ENCODE measurements at places on chromosomes 5 and 9.
A peak's percentile ranks its signal among the peaks of the same experiment; 100 is the strongest.

- DNase-seq = no peak
Observed at GRCh38 chr5:76084496-76085242, 1.5 kb downstream of the SV2C start.

GRCh38 chr9:33510262-33511183 lies 13.5 kb upstream of the ANKRD18B start:
- peak; percentile 21 for DNase-seq

- no peak for DNase-seq
Observed at GRCh38 chr5:67401172-67401571, 204.6 kb upstream of the CD180 start.

DNA sequence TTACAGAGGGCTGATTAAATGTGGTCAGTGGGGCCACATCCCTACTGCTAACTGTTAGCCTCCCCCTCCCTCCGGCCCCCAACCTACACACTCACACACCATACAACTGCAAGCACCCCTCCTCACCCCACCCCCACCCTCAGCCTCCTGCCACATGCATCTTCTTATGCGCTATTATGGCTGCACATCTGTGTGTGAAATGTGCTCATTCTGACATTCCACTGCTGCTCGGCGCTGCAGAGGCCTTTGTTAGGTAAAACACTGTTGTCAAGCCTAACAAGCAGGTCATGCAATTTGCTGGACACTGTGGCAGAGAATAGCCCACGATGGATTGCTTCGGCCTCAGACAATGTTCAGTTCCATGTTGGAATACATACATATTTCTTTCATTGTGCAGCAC lies 173.6 kb downstream of the NR2F1-AS1 start:
- DNase-seq = no peak

DNA sequence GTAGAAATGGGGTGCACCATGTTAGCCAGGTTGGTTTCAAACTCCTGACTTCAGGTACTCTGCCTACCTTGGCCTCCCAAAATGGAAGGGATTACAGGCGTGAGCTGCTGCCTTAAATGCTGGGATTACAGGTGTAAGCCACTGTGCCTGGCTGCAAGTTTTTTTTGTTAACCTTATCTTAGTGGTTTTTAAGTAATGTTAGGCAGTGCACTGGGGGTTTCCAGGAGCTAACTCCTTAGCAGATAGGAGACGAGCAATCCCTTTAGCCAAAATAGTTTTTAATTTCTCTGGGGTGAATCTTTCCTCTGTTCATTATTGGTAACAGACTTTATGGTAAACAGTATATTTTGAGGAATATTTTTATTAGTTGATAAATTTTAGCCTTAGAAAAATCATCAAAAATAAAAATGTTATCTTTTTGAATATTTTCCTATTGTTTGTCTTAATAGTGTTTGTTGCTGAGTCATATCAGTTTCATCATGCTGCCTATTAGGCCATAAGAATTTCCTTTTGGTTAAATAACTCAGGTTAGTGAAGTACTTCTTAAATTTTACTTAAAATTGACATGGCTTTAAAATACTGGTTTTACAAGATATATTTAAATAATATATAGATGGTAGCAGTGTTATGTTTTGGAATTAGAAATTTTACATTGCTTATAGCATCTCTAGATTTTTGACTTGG lies 37.9 kb downstream of the LMNB1 start:
- no peak for DNase-seq

DNA sequence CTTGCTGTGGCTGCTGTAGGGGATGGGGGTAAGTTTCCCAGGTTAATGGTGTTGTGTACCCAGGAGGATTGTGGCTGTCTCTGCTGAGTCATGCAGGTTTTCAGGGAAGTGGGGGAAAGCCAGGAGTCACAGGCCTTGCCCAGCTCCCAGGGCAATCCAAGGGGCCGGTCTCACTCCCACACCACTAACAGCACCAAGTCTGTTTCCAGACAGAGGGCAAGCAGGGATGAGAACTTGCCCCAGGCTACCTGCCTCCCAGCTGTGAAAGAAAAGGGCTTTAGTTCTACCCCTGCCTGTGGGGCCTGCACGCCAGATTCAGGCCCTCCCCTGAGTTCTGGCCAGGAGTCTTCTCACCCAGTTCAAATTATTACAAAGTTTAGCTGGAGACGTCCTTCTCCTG lies 579.8 kb upstream of the ST8SIA4 start:
- DNase-seq = no peak

DNA sequence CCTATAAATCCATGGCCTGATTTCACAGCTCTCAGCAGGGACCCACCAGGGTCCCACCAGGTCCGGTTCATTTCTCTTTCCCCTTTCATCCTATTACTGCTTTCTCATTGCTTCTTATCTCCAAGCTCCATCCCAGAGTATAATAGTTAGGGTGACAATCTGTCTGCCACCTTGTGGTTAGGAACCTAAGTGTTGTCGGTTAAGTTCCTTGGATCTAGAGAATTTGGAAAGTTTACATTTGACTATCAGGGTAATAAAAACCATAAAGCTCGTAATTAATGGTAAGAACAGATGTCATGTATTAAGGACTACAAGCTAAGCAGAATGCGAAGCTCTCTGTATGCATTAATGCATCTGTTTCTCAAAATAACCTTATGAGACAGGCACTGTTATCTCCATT lies 259.1 kb downstream of the SH3GL2 start:
- DNase-seq = no peak

- peak; percentile 14 for DNase-seq
Observed at GRCh38 chr9:129208207-129209032, 30.4 kb upstream of the IER5L start.

DNA sequence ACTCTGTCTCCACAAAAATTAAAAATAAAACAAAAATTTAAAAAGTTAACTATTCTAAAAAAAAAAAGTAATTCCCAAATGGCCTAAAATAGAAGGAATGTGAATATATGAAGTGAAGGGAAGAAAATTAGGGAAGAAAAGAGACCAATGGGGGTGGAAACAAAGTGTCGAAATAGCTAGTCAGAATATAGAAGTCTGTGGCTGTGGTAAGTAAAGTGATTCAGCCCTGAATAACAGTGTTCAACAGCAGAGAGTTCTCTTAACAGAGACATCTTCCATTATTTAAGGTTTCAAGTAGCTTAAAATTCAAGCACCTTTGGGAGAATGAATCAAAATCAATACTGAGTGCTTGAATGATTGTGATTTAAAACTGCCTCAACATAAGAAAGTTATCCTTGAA lies 51.7 kb downstream of the LPAR1 start:
- DNase-seq = no peak

DNA sequence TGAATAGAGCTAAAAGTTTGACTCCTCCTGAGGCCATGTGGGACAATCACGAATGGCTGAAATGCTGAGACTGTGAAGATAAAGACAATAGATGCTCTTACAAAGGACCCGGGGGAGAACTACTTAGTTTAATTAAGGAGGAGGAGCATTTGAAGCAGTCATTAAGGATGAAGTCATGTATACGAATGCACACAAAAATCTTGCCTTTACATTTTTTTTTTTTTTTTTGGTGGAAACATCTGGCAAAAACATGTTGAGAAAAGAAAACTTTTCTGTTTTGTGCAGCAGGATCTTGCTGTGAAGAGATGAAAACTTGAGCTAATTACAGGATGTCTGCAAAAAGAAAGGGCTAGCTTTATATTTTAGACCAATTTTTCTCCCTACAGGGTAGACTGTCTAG lies 42.3 kb upstream of the NR3C1 start:
- no peak for DNase-seq

Measured in CD4-positive, alpha-beta T cell treated with Interleukin-2 at 100 ng/mL for 4 hours (primary cell).